NCI-H524 (cell line): ENCODE measurements at places on chromosomes 5 and 9.

GRCh38 chr5:73039082-73039481 lies 81.3 kb upstream of the TMEM171 start:
- no peak for DNase-seq

DNA sequence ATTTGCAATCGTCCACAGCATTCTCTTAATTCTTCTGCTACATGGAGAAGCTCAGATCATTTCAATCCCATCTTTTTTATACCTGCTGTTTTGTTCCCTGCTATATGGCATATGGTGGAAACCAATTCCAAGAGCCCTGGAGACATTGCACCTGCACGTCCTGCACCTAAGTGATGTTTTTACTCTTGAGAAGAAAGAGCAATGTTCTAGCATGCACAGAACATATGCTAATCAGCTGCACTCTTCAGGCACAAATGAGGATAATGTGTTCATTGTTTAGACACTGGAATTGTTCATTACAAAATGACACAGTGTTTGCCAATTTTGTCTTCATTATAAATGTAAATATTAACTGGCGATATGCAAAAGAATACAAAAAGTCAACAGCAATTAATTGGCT lies 935.8 kb downstream of the TLE4 start:
- no peak for DNase-seq

DNA sequence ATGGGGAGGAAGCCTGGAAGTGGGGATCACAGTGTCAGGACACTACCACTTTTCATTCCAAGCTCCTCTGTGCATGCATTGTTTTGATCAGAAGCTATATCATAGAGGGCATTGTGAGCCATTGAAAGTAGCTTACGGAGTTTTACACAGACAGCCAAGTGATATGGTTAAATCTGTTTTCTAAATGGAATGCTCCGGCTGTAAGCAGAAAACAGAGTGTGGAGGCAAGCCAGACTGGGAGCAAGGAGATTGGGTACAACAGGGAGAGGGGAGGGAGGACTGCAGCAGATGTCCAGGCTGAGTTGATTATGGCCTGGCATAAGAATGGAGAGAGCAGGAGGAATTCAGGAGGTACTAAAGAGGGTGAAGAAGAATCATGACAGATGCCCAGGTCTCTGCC lies 15.5 kb upstream of the SOWAHA start:
- no peak for DNase-seq

DNA sequence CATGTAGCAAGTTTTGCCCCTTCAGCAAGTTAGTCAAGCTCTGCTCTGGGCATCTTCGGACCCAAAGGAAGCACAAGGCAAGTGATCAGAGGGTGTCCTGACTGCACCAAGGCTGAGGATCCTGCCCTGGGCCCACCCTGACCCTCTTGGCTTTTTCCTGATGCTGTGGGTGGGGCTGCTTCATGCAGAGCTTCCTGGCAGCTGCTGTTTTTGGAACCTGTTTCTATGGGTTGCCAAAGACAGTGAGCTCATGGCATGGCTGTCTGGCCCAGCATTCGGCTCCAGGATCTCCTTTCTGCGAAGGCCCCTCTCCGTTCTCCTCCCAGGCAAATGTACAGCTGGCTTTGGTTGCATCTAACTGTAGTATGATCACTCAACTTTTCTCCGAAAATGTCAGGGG lies 497.9 kb downstream of the ARHGEF28 start:
- DNase-seq: no peak

- DNase-seq: no peak
Observed at GRCh38 chr5:142757564-142757963, 12.6 kb upstream of the ARHGAP26 start.

- no peak for DNase-seq
Observed at GRCh38 chr5:98041661-98042060, 731.8 kb upstream of the RGMB start.

DNA sequence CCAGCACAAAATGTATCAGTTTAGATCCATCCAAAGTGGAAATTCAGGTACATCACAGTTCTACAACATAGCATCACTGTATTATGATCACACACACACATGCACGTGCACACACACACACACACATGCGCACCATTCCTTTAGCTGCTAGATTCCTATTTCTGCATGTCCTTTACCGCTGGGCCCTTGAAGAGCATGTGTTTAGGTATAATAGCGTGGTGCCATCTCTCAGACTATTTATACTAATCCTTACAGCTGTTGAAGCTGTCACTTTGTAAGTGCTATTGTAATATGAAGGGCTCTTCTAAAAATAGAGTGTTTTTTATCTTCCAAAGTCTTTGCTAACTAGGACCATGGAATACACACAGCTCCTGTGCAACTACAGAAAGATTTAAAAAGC lies 308.8 kb upstream of the TRPC7 start:
- DNase-seq: peak; percentile 73

DNA sequence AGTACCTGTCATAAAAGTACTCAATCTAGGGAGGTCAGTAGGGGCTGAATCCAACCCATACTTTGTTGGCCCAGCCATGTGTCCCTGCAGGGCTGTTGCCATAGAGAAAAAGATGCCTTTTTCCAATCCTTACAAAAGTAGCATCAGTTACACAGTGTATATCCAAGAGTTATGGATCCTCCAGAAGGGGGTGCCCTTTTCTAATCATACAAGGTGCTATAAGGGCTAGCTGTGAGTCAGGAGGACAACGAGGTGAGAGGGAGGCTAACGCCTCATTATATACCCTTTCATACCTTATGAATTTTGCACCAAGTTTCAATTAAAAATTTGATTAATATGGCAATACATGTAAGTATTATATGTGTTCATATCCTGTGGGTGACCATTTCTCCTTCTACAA lies 4.8 kb downstream of the KIAA0825 start:
- DNase-seq: no peak
